AG08396 (cell line): ENCODE measurements at places on chromosomes 3 and 15.
A peak's percentile ranks its signal among the peaks of the same experiment; 100 is the strongest.

DNA sequence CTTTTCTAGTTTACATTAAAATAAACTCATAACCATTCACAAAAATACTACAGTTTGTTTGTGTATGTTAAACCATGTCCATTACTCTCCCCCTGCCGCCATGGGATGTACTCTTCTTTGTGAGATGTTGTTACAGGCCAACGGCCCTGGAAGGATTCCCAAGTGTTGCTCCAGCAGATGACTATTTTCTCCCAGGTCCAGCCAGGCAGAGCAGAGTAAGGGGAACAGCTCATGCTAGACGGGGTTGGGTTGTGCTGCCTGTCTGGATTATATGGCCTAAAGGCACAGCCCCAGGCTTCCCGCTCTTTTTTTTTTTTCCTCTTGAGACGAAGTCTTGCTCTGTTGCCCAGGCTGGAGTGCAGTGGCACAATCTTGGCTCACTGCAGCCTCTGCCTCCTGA, 24.5 kb upstream of the SLCO2A1 start:
- DNase-seq = no peak

- DNase-seq = peak; percentile 36
Measured at GRCh38 chr3:20054549-20054987, 14.3 kb downstream of the KAT2B start.

- DNase-seq = no peak
Measured at GRCh38 chr3:186173224-186173815, 64.4 kb upstream of the ETV5 start.

DNA sequence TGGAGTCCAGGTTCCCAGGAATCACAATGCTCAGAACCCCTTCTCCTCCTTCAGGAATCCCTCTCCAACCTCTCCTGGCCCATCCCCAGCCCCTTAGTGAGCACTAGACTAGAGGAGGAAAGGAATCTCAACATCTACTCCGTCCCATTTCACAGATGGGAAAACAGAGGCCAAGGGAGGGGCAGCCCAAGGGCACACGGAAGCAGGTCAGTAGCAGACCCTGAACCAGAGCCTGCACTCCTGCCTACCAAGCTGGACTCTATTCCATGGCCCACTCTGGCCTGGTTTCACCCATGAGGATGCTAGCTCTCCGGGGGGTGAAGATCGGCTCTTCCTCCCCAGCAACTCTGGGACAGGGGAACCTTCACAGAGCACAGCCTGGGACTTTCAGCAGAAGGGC, 14.3 kb downstream of the SEMA7A start:
- no peak for DNase-seq

DNA sequence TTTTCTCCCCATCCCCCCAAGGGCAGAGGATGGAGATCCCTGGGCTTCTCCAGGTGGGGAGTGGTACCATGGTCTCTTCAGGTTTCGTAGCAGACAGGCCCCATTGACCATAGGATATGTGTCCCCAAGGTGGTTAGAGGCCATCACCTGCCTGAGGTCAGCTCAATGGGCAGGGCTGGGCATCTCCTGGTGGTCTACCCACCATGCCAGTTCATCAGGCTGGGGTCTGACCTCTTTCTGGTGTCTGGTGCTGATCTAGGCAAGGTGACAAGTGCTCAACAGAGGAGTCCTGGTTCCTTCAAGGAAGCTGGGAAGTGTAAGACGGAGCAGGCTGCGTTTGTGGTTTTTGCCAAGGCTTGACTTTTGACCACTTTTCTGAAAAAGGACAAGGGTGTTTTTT, 71.4 kb downstream of the SMAD3 start:
- DNase-seq = no peak

- peak; percentile 53 for DNase-seq
Measured at GRCh38 chr15:30885814-30886213, 17.9 kb upstream of the FAN1 start.

- DNase-seq = no peak
Measured at GRCh38 chr15:85137489-85138168, 156.0 kb downstream of the PDE8A start.

DNA sequence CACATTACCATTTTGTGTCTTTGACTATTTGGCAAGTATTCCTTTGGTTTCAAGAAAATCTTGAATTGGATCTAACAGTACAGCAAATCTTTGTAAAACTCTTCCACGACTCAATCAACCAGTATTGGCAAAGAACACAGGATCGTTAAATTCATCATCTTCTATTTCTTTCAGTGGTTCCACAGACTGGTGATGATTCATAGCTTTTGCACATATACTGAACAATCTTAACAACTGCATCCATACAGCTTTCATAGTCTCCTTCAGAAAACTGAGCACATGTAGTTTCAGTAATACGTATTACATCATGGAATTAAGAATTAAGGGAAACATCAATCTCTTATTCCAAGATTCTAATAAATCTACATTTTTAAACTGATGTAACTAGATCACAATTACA, 91.6 kb upstream of the LIPC start:
- no peak for DNase-seq

DNA sequence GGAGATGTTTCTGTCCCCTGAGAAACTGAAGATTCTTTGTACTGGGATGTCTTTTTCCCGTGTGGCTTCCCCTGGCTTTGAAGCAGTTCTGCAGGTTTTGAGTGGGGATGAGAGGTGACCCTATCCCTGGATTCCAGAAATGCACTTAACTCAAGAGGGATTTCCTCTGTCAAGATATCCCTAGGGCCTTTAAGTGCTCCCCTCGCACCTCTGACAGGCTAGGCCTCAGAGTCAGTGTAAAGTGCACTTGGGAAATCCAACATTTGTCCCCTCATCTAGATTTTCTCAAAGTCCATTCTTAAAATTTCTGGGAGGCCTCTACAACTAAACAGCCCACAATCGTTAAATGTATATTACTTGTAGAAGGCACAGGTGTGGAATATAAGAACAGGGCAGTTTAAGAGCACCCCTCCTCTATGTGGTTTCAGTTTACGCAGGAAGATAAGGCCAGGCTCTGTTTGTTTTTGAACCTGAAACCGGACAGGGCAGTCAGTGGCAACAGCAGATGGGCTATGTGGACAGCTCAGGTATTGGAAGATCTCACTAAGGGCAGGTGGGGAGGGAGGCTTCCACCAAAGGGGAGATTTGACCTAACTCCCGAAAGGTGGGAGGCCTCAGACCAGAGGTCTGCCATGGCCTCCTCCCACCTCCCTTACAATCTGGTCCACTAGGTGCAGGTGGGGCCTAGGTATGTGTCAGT, 4.8 kb downstream of the C3orf52 start:
- no peak for DNase-seq
